ENCODE measurements at places on chromosomes 4 and X. TPM values are rescaled to one million over a fixed set of nuclear protein-coding genes. Genes with fewer than 3 reads are reported as not detected.

The RNF128 gene
- polyA plus RNA-seq: 58.0 TPM

The PRICKLE3 gene
- polyA plus RNA-seq: 9.3 TPM

The NSG1 gene
- polyA plus RNA-seq: 70.1 TPM

The DRD5 gene
- not detected for polyA plus RNA-seq

The DGKK gene
- not detected for polyA plus RNA-seq

The HTN1 gene
- polyA plus RNA-seq: not detected

The HSFX1 gene
- polyA plus RNA-seq: 1.1 TPM

The SPARCL1 gene
- 15.7 TPM for polyA plus RNA-seq

The SMIM31 gene
- polyA plus RNA-seq: 0.51 TPM

The KIF4A gene
- 4.2 TPM for polyA plus RNA-seq

The PPAT gene
- 8.0 TPM for polyA plus RNA-seq

The ARSD gene
- polyA plus RNA-seq: 25.0 TPM

The CT47B1 gene
- polyA plus RNA-seq: not detected

The SLC7A11 gene
- polyA plus RNA-seq: 5.3 TPM

The MPC1L gene
- polyA plus RNA-seq: not detected

All from hepatocyte (in vitro differentiated cells).